ENCODE measurements at places on chromosomes 2 and 18.

- no peak for DNase-seq
These were observed 103.8 kb downstream of the TRIM43 start for GRCh38 chr2:95695613-95696012.

DNA sequence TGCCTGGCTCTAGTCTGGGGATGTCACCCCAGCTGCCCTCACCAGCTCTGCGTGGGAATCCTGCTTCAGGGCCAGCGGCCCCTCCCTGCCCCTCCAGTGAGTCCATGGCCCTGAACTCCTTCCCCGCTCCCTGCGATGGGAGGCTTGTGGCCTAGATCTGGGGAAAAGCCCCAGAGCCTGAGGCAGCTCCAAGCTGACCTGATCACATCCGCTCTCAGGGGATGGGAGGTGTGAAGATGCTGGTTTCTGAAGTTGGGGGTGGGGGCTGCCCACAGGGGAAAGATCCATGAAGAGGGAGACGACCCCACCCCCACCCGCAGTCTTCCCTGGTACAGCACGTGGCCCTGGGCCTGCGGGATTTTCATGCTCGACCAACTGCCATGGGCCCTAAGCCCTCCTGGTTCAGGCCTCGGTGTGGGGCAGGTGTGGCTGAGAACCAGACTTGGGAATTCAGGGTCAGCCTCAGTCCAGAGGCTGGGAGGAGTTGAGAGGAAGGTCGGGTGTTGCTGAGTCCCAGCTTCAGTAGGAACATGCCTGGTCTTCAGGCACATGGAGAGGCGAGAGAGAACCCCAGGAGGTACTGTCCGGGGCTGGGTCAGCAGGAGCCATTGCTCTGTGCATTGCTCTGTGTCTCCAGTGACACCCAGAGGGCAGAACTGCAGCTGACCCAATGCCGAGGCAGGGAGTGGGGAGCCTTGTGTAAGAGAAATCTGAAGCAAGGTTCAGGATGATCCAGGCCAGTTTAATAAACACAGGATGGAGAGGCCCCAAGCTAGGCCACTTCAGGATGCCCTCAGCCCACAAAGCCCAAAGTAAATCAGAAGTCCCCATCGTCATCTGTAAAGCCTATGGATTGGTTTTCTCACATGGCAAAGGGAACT lies 115.1 kb downstream of the CAPN13 start:
- no peak for DNase-seq

- DNase-seq, result no peak
These were observed 47.3 kb upstream of the GULP1 start for GRCh38 chr2:188244383-188244782.

- DNase-seq, result no peak
These were observed 80.4 kb downstream of the CELF4 start for GRCh38 chr18:37484983-37485834.

GRCh38 chr2:232787806-232788205 lies 11.4 kb upstream of the KCNJ13 start:
- no peak for DNase-seq

- DNase-seq, result no peak
These were observed 230.1 kb downstream of the SEPTIN10 start for GRCh38 chr2:109383505-109384307.

DNA sequence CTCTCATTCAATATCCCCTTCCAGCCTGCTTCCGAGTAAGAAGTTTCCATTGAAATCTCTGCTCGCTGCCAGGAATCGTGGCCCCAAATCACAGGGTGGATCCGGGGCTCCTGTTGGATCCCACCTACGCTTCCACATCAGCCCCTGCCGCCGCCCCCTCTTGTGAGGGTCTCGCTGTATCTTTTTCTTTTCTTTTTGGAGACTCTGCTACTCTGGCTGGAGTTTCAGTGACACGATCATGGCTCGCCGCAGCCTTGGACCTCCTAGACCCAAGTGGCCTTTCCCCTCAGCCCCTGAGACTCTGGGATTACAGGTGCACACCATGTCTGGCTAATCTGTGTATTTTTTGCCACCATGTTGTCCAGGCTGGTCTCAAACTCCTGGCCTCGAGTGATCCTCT lies 246.8 kb upstream of the PXDN start:
- DNase-seq, result no peak

- DNase-seq, result no peak
These were observed 331.4 kb upstream of the NETO1 start for GRCh38 chr18:73199151-73199550.

- no peak for DNase-seq
These were observed 26.5 kb downstream of the CCDC85A start for GRCh38 chr2:56210291-56210690.

DNA sequence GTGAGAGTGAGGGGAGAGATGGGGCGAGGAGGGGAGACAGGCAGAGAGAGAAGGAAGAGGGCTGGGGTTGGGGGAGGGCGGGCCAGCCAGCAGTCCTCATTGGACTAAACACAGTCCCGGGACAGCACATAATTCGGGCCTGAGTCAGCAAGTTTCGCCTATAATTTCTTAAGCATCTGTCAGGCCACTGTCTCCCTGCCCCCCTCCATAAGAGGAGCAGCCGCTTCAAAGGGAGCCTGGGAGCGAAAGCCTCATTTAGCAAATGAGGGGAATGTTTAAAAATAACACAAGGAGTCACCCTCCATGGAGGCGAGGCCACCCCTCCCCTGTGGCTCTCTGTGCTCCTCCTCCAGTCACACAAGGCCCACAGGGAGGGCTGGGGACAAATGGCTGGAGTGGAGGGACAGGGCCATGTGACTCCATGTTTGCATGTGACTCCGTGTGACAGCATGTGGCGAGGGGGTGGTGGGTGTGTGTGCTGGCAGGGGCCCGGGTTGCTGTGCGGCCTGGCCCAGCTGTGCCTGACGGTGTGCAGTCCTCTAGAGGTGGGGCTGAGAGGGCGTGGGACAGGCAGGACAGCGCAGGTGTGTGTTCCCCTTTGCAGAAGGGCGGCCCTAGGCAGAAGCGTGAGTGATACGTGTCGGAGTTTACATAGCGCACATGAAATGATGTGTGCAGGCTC lies 162.4 kb downstream of the CELF4 start:
- DNase-seq, result no peak

DNA sequence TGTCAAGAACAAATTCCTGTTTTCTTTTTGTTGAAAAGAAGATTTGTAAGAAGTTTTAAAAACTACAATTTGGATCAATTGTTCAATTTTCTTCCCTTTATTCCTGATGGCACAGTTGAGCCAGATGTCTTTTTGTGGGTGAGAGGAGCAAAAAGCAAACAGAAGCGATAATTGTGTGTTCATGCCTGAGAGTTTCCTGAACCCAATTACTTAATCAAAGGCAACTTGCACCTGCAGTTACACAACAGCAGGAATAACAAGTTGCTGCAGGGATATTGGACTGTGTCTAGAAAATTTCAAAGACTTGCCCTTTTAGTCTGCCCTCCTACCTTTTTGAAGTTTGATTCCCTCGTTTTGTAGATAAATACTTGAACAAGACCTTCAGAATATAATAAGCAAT lies 383.6 kb downstream of the DSEL start:
- no peak for DNase-seq

- DNase-seq, result no peak
These were observed 100.4 kb upstream of the SH3BP4 start for GRCh38 chr2:234851451-234851850.

Measured in activated CD4-positive, CD25-positive, alpha-beta regulatory T cell (primary cell).